ENCODE measurements at places on chromosomes 5 and 9.

DNA sequence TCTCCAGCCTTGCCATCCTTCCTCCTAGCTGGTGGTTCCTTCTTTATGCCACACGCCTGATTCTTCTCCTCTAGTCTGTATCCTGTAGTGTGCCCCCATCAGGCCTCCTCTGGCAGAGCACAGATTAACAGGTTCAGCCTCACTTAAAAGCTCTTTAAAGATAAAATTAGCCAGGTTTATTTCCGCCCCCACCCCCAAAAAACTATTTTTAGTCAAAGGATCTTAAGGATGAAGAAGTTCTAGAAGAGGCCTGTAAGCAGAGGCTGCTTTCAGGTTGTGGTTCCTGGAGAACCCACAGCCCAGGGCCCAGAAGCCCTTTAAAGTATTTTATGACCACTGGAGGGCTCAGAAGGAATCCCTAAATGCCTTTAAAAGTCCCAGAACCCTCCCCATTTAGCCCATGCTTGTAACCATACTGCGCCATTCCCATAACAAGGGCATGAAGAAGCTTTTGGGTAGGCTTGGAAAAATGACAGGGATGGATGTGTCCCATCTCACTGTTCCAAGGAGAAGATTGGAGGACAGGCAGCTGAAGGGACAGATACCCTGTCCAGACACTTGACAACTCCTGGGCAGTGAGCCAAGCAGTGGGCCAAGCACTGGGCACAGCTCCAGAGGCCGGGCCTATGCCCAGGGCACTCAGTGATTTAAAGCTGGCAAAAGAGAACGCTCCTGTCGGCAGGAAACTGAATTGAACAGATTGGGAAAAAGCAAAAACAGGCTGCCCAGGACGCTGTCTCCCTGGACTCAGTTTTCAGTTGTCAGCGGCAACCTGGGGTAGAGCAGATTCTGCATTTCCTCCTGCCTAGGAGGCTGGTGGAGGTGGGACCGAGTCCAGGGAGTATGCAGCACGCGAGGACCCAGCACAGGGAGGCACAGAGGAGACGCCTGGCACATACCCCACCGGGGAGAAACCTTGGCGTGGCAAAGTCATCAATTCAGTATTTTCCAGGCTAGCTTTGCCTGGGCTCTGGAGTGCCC, 106.3 kb upstream of the SSBP2 start:
- peak; percentile 42 for DNase-seq

DNA sequence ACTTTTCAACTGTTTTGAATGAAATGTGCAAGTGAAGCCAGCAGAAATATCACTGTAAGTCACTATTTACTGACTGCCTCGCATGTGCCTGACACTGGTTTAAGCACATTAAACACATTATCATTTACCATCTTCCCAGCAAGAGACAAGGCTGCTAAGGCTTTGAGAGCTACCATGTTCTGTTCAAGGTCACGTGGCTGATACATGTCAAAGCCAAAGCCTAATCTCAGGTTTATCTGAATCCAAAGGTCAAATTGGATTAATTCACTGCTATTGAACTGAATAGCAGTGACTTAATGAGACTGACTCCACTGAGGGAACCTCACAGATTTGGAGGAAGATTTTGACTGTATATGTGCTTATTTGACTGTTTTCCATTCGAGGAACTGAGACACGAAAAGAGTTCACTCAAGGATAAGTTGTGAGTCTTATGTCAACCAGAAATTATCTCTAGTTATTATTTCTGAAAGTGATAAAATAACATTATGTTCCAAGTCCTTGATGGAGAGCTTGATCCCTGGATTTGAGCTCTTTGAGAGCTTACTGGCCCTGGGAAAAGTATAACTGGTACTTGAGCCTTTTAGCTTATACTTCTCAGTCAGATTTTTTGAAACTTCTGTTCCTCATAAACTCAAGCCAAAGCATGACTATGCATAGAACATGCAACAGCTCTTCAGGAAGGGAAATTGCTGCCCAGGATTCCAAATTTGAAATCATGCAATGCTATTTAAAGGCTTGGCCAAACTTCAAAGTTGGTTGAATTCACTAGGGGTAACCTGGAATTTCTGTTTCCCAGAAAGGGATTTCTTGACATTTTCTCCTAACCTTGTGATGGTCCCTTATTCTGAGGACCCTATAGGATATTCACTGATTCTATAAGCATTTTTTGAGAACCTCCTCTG, 23.4 kb upstream of the ARHGAP26 start:
- no peak for DNase-seq

DNA sequence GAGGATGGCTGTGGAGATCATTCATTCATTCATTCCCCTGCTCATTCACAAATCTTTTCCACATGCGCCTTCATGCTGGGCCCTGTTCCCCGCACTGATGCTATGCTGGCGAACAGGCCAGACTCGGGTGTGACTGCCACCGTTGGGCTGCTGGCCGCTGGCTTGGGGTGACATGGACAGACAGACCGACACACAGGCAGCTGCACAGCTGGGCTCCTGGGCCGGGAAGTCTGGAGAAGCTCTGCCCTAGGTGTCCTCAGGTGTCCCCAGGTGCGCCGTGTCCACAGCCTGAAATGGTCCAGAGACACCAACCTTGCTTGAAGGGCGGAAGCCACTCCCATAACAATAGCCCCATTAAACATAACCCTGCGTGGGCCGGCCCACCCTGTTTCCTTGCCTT, 35.0 kb upstream of the BARHL1 start:
- no peak for DNase-seq

DNA sequence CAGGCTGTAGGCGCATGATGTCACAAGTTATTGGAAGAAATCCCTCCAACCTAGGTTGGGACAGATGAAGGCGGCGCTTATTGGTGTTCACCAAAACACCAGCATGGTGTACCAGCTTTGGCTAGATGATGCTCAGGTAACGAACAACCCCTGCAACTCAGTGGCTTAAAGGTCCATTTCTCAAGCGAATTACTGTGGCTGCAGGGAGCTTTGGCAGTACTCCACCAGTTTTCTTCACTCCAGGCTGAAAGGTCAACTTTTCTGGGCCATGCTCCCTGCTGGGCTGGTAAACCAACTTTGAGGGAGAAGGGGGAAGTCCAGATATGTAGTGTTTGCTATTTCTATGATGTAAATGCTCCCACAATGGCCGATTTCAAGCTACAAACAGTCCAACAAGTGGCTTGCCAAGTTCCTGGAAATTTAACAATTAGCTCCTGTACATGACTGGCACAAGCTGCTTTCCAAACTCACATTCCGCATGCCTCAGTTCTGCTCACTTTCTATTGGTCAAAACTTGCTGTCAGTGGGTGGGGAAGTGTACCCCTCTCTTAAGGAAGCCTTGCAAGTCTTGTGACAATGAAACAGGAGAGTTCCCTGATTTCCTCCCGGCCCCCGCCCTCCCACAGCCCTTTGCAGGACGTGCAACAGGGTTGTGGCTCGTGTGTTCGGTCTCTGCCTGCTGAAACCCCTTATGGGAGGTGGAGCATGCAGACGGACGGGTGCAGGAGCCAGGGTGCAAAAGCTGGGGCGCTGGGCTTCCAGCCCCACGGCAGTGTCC, 588 bp upstream of the ZBED3 start:
- peak; percentile 20 for DNase-seq

DNA sequence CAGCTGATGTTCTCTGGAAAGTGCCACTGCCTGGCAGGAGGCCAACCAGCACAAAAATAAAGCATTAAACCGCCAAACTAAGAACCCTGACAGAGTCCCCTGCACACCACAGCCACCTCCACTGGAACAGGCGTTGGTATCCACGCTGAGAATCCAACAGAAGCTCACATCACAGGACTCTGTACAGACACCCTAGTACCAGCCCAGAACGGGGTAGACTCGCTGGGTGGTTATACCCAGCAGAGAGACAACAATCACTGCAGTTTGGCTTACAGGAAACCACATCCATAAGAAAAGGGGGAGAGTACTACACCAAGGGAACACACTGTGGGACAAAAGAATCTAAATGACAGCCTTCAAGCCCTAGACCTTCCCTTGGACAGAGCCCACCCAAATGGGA, 15.0 kb upstream of the POU5F2 start:
- no peak for DNase-seq

- DNase-seq, result peak; percentile 43
Measured at GRCh38 chr5:6632324-6632887, 438 bp downstream of the NSUN2 start.

DNA sequence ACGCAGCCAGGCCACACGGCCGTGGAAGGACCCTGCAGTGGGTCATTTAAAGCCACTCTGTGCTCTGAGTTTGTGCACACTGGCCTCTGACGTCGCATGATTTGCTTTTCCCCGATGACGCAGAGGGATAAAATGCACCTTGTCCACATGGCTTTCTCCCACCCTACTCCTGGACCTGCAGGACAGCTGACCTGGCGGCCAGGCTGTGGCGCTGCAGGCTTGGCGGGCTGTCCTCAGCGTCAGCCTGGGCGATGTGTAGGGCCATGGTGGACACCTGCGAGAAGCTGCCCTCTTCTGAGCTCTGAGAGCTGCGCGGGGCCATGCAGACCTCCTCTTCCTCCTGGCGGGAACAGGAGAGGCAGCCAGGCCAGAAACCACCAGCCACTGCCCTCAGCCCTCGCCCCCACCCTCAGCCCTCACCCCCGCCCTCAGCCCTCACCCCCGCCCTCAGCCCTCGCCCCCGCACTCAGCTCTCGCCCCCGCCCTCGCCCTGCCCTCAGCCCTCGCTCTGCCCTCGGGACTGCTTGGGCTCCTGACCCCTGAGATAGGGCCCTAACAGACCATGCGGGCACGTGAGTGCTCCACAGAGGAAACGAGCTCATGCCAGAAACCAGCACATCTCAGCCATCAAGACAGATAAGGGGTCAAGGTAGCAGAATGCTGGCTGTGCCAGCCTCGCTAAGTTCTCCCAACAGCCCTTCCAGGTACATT, 20.0 kb upstream of the SCGB3A1 start:
- peak; percentile 60 for DNase-seq

- DNase-seq, result no peak
Measured at GRCh38 chr5:125226825-125227224, 480.4 kb upstream of the ZNF608 start.

DNA sequence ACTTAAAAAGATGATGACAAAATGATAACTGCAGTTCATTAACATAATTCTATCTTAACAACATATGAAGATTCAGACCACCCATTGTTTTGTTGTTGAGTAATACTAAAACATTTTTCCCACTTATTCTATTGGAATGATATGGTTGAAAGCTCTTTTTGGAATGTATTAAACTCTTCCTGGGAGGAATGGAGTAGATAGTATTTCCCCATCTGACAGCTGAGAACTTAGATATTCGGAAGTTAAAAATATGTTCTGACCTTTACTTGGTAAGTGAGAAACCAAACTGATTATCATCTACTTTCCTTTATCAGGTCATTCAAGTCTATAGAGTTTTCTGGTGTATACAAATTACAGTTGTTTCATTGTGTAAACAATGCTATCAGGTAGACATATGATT, 452.9 kb downstream of the CSNK1G3 start:
- no peak for DNase-seq

GRCh38 chr5:171627936-171628632, 157.5 kb upstream of the SMIM23 start:
- no peak for DNase-seq

GRCh38 chr5:25006734-25007133, 362.0 kb upstream of the CDH10 start:
- DNase-seq, result no peak

GRCh38 chr5:34621277-34622097, 34.6 kb upstream of the RAI14 start:
- DNase-seq, result no peak

GRCh38 chr9:22026696-22027095, 17.6 kb upstream of the CDKN2B start:
- no peak for DNase-seq

DNA sequence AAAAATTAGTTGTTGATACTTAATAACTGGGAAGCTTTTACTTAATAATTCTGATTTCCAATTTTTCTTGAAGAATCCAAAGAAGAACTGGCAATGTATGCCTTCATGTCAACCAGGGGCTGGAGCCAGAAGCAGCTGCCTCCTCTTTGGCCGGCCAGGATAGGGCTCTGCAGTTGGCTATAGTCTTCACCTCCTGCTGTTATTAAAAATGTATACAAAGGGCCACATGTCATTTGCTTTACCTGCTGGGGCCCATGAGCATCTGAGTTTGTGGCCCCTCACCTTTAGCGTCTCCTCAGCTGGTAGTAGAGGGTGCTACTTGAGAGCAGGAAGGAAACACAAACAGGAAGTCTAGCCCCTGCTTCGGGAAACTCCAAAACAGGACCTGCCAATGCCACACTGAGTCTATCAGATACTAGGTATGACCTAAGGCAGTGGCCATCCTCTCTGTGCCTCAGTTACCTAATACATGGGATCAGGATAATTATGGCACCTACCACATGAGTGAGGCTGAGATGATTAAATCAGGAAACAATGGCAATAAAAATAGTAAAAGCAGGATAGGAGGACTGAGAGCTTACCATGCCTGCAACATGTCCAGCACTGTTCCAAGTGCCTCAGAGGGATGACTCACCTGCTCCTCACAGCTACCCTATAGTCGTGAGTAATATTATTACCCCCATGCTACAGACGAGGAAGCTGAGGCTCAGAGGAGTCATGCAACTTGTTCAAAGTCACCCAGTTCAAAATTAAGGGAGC, 21.3 kb downstream of the CCDC69 start:
- DNase-seq, result no peak

GRCh38 chr5:108459769-108460168, 77.9 kb upstream of the FBXL17 start:
- DNase-seq, result no peak

DNA sequence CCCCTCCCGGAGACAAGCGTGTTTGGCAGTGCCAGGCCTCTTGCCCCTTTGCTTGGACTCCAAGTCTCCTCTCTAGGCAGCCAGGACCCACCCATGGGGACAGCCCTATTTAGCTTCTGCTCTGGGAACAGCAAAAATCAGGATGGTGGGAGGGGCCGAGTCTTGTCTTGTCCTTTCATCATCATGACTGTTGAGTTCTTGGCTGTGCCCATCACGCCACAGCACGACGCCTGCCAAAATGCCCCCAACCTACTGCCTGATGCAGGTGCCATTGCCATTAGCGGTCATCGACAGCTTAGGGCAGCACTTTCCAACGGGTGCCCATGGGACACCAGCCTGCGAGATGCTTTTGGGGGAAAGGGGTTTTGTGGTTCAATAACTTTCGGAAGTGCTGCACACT, 18.9 kb downstream of the PLPP7 start:
- no peak for DNase-seq

DNA sequence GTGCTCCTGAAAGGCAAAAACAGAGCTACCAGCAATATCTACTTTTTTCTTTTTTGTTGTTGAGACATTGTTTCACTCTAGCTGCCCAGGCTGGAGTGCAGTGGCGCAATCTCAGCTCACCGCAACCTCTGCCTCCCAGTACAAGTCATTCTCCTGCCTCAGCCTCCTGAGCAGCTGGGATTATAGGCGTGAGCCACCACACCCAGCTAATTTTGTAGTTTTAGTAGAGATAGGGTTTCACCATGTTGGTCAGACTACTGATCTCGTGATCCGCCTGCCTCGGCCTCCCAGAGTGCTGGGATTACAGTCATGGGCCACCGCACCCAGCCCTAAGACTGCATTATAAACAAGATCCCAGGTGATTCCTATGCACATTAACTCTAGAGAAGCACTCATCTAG, 17.0 kb downstream of the PLPP1 start:
- DNase-seq, result no peak

DNA sequence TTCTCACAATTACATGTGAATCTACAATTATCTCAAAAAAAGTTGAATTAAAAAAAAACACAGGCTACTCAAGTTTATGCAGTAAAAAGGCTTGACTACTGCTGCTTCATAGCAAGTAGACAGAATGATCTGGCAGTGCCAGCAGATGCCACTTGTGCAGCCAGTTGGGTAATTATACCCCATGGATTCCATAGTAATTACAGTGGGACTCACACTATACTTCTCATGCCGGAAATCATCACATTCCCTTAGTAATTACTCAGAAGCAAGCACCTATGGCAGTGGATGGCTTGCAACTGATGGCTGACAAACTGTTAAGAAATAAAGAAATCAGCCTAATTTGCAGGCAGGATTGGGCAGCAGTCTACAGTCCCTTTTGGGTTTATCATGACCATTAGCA, 463.2 kb upstream of the KLF4 start:
- DNase-seq, result no peak

All from hematopoietic multipotent progenitor cell treated with erythropoietin and hydrocortisone succinate and interleukin-3 and kit ligand, for 8 days (in vitro differentiated cells).